ENCODE measurements at places on chromosomes 7 and 10.

GRCh38 chr7:77923419-77923818 is 124.8 kb downstream of the PHTF2 start:
- DNase-seq: no peak

GRCh38 chr10:58177362-58177947 is 90.2 kb downstream of the IPMK start:
- DNase-seq: peak; percentile 47

GRCh38 chr10:5314840-5315239 is 49.9 kb upstream of the UCN3 start:
- DNase-seq: no peak

DNA sequence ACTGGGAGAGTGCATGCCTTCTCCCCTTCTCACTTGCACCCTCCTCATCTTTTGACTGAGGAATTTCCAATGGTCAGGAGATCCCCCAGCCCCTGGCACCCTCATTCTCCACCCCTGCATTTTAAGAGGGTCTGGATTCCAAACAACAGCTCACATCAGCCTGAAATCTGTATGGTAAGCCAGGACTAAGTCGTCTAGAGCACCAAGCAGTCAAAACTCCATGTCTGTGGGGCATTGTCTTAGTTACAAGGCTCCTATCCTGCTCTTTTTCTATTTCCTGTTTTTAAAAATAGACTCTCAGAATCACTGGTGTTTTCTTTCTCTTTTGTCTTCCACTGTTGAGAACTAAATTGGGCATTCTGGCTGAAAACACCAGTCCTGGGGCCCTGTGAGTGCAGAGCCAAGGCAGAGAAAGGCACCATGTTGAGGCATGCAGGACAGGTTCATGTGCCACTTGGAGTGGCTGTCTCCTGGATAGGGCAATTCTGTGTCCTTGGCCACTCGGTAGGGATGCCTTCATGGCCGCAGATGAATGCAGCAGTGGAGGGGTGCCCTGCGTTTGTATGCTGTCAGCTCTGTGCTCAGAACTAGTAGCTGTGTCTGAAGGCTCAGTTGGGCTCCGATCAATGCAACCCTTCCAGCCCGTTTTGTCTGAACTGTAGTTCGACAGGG is 216.6 kb upstream of the YAE1 start:
- DNase-seq: no peak

GRCh38 chr7:115449689-115450088 is 527.8 kb downstream of the MDFIC start:
- DNase-seq: no peak

DNA sequence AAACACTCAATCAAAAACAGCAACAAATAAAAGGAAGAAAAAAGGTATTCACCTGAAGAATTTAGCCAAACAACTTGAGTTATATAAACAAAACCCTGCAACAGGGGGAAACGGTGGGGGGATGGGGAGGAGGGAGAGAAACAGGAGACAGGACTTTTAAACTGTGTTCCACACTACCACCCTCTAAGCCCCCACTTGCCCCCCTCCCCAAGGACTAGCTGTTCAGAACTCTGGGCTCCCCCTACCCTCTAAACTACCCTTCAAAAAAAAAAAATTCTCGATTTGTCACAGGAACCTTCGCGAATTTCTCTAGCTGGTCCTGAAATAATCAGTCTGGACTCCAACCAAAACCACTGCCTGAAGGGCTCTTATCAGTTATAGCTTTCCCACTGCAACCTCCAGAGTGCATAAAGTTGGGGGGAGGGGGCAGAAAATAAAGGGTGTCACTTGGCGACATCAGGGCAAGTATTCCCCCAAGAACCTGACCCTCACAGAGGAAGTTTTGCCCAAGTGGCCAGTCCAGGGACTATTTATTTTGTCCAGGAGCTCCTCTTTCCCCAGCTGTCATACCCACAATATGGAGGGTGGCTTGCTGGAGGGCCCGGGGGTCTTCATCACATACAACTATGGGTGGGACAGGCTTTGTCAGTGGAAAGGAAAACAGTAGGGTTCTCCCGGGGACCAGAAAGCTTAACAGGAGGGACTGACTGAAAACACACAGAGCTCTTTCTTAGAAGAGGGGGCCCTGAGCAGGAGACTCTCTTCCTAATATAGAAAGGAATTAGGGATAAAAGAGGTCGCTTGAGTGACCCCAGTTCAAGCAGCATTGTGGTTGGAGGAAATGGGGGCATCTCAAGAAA is 1.3 kb downstream of the UBE2H start:
- DNase-seq: no peak
